GM10248 (cell line): ENCODE measurements at places on chromosomes 12 and 14.
A peak's percentile ranks its signal among the peaks of the same experiment; 100 is the strongest.

GRCh38 chr14:63893701-63894458 lies 41.1 kb downstream of the SYNE2 start:
- DNase-seq = no peak

DNA sequence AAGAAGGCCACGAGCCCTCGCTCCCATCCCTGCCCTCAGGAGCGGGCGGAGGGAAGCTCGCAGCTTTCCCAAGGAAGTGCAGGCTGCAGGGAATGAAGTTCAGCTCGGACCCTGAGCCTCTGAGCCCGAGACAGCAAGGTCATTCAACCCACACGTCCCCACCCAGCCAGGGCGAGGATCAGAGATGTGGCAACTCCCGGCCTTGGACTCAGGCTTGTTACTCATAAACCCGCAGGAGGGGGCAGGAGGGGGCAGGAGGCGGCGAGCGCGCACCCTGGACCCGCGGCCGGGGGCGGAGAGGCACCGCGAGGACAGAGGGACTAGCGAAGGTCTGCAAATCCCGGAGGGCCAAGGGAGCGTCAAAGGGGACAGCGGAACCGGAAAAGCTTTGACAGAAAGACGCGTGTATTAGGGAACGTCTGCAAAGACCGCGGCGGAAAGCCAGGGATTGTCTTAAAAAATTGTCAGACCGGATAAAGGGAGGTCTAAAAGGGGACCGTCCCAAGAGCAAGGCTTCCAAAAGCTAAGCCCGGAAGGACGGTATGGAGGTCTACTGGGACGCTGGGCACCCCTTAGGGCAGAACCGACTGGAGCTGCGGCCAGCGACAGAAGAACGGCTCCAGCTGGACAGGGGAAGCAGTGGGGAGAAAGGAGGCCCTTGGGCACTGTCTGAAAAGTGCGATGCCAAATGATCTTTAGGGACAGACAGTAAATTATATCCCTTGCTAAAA lies 611 bp upstream of the DCAF11 start:
- peak; percentile 80 for DNase-seq

- DNase-seq = no peak
Observed at GRCh38 chr14:101221549-101222160, 318.1 kb upstream of the RTL1 start.

- DNase-seq = no peak
Observed at GRCh38 chr14:102688290-102688689, 89.0 kb upstream of the TRAF3 start.

DNA sequence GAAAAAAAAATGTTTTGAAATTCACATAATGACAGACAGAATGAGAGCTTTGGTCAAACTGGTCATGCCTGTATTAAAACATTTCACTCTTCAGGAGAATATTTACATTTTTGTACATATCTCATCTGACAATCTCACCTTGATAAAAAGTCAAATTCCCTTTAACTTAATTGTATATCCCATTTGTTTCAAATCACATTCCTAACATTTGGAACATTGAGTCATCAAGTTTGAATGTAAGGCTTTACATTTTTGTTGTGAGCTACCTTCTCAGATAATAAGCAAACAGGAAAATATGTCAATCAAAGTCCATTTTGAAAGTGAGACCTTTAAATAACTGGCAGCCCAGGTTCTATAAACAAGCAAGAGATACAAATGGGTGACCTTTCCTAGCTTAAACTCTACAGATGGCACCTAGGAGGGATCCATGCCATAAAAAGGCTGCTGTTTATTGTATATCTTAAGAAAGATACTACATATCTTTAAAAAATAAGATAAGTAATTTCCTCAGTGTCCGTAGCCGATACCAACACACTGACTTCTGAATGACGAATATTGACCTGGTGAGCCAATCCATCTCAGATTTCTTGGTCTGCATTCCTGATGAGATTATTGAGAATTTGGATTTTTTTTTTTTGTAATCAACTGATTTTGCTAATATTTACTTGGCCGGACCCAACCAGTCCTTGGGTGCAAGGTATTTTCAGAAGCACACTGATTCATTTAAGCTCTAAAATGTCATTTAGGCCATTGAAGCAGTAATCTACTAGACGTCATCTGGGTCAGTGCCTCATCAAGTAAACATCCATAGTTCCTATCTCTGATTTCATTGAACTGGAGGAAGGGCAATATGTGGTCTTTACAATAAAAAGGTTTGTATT lies 259.6 kb downstream of the BTG1 start:
- DNase-seq = no peak

DNA sequence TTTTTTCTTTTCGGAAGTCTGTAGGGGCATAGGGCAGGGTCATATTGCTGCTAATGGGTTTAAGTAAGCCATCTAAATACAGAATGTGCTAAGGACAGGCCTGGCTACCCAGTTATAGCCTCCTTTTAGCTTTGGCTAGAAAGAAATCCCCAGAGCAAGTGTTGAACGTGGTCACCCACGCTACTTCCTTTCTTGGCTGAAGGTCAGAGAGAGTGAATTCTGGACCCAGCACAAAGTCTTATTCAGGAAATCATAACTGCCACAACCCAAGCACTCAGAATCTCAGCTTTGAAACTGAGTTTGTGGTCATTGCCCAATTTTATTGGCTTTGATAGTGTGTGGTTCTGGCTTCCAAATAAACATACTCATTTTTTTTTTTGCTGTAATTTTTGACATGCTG lies 542.1 kb upstream of the ATP2B1 start:
- peak; percentile 8 for DNase-seq

GRCh38 chr14:98474900-98475299 lies 797.1 kb downstream of the BCL11B start:
- no peak for DNase-seq

GRCh38 chr12:92079054-92079385 lies 66.6 kb downstream of the BTG1 start:
- DNase-seq = no peak

DNA sequence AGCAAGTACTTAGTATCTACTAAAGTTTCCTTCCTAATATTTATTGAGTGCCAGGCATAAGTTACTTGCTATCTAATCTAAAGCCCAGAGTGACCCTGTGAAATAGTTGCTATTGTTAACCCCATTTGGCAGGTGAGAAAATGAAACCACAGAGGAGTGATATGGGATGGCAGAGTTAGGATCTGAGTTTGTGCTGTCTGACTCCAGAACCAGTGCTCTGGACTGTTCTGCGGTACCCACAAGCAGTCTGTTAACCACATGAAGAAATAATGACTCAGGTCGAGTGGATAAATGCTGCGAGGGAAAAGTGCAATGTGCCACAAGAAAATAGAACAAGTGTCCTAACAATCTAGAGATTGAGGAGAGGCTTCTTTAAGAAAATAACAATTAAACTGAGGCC lies 60.7 kb upstream of the GZMB start:
- DNase-seq = no peak

DNA sequence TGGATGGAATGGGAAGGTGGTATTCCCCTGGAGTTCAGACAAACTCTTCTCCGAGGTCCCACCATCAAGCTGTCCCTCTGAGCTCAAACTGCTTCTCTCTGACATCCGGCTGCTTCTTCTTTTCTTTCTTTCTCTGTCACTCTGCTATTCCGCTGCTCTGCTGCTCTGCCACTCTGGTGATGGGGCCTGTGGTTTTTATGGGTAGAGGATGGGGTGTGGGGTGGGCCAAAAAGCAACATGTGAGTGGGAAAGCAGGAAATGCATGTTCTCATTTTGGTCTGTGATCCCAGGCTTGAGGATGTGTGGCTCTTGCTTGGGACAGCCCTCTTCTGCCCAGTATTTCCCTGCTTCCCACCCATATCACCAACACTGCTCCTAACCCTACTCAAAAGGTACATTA lies 30.6 kb downstream of the CLECL1 start:
- DNase-seq = no peak
